ENCODE measurements at places on chromosomes 6 and 20.

GRCh38 chr6:25089442-25089841, 153.7 kb upstream of the RIPOR2 start:
- DNase-seq: peak; percentile 64

DNA sequence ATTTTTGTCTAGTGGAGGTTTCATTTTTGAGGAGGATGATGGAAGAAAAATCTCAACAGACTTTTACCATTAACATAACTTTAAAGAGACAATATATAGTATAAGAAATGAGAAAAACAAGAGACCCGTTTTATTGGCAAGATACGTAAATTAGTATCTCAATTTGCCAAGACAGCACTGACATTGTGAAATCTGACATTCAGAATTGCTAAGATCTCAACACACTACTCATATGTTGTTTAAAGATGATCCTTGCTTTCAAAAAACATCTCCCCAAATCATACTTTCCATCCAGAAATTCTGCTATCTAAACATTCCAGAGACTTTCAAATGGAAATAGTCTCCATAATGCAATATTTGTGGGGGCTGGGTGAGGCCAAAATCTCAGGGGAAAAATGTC, 220.9 kb upstream of the CEP162 start:
- DNase-seq: no peak

DNA sequence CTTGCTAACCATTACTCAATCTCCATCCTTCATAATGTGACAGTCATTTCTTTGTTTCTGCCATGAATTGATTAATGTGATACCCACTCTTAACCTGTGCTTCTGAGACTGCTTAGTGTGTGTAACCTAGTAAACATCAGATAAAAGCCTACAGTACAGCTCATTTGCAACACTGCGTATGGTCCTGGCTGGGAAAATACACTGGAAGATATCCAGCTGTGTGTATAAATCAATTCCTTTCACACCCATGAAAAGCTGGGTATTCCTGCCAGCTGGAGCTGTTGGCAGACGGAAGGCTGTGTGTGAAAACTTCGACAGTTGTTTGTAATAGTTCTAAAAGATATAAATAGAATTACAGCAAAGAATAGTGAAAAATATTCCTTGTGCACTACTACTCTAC, 509.2 kb downstream of the FRK start:
- no peak for DNase-seq

DNA sequence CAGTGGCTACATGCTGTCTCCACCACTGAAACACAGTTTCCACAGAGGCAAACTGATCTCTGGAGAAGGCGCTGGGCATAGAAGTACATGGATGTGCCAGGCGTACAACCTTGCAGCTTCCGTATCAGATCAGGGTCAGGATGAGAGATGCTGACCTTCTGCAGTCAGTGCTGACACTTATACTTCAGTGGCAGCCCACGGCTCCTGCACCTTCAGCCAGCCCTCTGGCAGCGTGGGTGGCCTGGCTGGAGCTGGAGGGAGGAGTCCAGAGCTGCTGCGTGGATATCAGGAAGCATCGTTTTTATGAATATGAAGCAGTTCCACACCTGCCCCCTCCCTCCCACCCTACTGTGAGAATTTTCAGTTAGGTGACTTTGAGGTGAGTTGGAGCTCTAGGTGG, 149.3 kb downstream of the CFAP61 start:
- DNase-seq: no peak

GRCh38 chr20:21027569-21027968, 78.6 kb downstream of the LINC00237 start:
- no peak for DNase-seq

DNA sequence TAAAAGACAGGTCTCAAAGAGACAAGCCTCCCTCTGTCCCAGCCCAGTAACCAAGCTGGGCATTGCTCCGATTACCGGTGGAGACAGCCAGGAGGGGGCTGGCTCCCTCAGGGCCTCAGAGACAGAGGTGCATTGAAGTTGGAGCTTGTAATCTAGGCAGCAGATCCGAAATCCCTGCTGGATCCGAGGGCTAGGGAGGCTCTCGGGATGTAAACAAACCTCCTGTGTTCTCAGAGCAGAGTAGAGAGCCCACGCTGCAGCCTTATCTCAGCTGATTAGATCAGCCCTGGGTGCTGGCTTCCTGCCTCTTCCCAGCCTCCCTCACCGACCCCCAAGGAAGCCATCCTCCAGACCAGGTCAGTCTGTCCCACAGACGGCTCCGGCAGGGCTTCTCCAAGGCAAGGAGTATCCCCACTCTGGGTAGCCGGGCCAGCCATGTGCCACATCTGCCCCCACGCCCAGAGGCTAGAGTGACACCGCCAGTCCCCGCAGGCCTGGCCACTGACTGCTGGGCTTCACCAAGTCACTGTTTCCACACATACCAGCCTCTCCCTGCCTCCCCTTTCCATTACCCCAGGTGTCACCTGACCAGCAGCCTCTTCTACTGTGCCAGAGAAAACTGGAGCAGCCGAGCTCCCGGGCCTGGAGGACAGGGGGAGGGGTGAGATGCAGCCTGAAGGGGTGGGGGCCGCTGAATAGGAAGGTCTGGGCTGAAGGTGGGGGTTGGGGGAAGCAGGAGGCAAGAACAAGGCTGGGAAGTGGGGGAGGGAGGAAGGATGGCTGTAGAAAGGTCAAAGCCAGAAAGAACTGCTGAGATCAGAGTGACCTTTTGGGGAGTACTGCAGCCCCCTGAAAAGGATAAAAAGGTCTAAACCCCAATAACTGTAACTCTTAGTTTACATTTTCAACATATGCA, 6.0 kb downstream of the SDC4 start:
- no peak for DNase-seq

GRCh38 chr6:158639056-158639455, 5.5 kb downstream of the DYNLT1 start:
- DNase-seq: no peak

DNA sequence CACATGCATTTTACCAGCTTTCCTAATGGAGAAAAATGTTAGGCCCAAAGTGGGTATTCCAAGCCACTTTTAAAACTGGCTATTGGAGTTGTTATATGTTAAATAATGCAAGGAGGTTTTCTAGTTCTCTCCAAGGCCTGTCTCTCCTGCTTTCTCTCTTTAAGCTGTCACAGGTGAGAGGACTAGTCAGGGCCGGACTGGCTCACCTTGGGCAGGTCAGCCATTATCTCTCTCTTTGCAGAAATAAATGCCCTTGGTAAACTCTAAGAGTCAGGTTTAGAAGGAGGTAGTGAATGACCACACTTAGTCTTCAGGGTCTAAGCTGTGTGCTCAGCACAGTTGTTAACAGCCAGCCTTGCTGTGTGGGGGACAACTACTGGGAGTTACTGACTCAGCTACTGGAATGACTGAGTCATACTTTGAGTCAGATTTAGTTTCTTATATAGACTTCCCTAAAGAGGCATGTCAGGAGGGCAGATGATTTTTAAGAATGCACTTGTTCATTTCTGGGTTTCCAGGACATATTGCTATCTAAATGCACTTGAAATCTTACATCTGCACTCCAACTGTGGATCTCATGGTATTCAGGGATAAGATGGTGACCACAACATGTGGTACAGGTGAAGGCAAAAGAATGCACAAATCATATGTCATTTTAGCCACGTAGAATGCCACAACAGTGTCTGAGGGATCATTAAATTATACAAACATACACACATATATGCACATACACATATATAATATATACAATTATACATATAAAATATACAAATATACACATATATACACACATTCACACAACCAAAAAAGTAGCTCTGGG, 719.4 kb downstream of the EPM2A start:
- DNase-seq: peak; percentile 90

- no peak for DNase-seq
Measured at GRCh38 chr6:11393713-11394627, 143.6 kb upstream of the TMEM170B start.

GRCh38 chr20:50304923-50305635, 114.4 kb downstream of the CEBPB start:
- peak; percentile 37 for DNase-seq

DNA sequence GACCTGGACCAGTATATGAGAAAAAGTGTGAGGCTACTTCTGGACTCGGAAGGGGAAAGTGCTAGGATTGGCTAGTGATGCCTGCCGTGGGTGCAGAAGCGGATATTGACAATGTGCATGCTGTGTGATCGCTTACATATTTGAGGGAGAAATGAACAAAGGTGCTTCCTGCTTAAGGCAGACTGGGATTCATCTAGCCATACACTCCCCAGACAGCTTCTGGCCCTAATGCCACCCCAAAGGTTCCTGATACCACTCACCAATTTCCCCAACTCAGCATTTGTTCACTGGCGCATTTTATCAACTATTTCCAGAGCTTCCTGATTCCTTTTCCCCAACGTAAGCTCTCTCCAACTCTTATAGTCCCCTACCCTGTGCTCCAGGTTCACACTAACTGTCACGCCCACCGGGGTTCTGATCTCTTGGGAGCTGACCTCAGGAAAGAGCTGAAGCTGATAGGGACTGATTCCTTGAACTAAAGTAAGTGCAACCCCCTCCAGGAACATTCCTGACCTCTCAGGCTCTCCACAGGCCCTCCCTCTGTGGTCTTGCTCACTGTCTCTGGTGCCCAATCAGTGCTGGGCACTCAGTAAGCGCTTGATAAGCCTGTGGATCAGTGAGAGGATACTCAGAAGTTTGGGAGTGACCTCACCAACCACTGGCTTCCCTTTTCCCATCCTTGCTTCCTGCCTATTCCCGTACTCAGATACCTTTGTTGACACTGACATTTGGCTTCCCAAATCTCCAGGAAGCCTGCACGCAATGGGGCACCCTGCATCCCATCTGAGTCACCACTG, 73.3 kb downstream of the MRPL14 start:
- no peak for DNase-seq

DNA sequence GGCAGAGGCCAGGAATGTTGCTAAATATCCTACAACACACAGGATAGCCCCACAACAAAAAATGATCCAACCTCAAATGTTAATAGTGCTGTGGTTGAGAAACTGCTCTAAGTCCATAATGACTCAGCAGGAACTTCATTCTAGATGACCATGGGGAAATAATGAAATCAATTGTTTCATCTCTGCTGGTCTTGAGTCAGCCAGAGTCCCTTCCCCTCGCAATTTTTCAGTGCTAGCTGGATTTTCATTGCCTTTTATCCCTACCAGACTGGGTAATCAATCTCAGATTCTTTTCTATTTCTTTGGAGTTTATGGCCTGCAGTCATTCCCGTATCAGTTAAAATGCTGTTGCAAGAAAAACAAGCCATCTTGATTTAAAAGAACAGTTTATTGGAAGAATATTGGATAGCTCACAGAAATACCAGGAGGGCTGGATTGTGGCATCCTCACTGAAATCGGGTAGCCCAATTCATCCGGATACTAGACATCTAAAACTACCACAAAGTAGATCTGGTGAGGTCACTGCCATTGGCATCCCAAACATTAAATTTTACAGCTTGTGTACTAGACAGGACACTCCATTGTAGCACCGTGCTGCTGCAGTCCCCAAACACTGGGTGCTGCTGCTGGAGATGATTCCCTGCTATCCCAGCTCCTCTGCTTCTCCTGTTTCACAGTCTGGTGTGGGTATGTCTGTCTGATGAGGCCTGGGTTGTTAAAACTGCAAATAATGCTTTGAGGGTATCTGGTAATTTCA, 30.3 kb upstream of the POPDC3 start:
- DNase-seq: peak; percentile 33

DNA sequence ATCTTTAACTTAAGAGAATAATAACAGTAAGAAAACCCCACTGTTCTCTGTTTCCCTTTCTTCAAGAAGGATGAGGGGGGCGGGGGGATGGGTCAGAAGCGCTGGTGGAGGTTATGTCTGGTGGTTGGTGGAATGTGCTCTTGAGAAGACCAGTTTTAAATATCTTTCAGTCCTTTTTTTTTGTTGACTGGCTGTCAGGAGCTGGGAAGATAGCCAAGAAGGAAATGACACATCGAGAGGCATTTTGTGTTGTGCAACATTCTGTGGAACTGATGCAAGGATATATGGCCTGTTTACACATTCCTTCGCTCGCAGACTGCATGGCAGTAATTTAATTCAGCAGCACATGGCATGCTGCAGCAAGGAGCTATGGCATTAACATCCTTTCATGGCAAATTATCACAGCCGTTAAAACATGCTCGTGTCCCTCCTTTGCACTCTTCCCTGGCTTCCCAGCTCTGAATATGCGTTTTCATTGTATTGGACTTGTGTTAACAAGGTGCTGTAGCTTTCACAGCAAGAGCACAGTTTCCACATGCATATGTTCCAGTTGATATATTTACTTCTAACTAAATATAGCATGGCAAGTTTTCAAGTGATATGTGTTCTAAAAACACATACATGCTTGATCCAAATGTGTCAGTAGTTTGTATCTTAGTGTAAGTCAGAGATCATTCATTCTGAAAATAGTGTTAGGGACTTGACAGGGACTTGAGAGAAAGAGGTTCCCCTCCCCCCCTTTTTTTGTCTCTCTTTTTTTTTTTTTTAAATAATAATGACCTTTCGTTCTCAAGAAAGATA, 68.2 kb upstream of the SUPT3H start:
- peak; percentile 93 for DNase-seq

GRCh38 chr6:148460876-148461646, 118.4 kb downstream of the SASH1 start:
- DNase-seq: no peak

DNA sequence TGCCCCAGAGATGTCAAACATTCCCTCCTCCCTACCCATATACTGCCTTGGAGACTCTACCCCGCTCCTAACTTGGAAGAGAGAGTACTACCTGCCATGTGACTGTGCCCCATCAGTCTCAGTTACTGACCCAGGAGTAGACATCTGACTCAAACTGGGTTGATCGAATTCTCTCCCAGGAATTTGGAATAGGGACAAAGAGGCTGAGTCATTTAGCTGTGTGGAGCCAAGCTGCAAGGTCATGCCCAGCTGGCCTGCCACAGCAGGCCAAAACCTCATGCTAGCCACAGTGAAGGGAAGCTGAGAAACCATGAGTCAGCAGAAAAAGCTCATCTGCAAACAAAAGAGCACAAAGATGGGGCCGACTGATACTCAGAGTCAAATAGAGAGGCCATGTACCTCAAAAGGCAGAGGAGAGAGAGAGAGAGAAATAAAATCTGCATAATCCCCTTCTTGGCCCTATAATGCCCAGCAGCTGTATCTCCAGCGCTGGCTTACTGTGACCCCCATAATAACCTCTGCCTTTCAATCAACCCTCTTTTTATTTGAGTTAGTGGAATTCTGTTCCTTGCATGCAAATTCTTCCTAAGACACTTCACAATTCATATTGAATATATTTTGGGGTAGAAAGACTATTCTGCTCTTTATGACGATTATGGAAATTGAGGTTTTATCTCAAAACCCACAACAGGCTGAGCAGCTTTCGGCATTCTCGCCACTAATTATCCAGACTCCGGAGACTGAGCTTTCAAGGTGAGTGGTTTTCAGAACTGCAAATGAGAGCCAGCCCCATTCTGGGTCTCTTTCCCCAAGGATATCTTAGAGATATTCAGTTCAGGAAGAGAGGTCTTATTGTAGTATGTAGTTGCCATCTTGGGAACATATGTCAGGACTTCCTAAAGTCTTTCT, 21.4 kb upstream of the AKIRIN2 start:
- DNase-seq: peak; percentile 71

DNA sequence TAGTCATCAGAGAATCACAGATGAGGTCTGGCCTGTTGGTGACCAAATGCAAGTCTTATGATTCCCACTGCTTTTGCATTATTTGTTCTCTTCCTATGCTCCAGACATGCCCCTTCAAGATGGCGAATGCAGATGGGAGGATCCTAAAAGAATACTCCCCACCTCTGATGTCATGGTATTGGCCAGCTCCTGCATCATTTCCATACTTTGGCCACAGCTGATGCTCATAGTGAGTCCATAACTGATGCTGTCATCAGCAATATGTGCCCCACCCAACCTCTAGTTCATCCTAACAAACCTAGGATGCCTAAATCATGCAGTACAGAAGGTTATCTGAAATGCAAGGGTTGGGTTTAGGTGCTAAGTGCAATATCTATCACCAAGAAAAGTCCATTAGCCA, 5.4 kb upstream of the WFDC9 start:
- no peak for DNase-seq
